ENCODE measurements at places on chromosomes 2 and 18.

GRCh38 chr2:30865243-30865642 lies 58.0 kb upstream of the CAPN13 start:
- no peak for ATAC-seq

DNA sequence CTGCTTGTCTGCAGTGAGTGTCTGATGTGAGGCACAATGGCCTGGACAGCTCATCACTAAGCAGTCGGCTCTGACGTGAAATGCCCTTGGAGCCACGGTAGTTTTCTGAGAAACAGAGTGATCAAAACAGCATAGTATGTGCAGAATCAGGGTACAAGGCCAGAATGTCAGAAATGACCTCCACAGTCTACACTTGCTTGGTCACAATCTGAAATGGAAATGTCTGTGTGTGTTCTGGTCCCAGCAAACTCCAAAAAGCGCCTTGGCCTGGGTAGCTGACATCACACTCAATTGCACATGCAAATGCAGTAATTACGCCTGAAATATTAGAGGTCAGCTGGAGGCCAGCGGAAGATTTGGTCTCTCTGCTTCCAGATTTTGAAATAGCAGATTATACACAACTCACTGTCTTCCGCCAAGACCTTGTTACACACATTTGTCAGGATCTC lies 95.4 kb downstream of the CTAGE1 start:
- no peak for ATAC-seq

GRCh38 chr2:75018162-75018561 lies 59.7 kb downstream of the POLE4 start:
- no peak for ATAC-seq

DNA sequence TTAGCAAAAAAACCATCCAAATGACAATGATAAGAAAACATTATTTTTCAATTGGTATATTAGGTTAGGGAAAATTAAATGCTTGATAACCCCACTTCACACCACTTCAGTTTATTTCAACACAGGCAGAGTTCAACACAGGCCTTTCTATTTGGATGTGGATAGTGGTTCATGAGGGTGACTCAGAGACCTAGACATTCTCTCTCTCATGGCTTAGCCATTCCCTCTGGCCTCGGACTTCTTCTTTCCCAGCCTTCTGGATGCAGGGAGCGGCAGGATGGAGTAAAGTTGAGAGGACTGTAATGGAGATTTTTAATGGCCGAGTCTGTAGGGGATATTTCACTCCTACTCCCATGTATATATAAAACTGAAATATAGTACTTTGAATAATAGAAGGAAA lies 109.7 kb downstream of the CTNNA2 start:
- no peak for ATAC-seq

DNA sequence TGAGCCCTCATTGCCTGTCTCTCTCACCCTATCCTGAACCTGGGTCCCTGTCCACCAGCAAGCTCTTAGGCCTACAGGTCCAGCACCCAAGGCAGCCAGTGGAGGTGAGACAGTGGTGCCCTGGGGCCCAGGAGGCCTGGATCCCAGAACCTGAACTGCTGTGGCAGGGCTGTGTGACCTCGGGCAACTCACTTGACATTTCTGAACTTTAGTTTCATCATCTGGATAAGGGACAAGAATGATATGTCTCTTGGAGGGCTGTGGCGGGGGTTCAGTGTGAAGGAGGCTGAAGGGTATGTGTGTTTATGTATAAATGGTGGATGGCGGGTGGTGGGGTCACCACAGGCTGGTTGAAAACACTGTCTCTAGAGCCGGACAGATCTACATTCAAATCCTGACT lies 10.9 kb downstream of the CIB4 start:
- ATAC-seq = no peak

GRCh38 chr2:235055891-235056516 lies 104.2 kb downstream of the SH3BP4 start:
- peak; percentile 40 for ATAC-seq

- ATAC-seq = no peak
Observed at GRCh38 chr18:29157057-29157780, 980.3 kb upstream of the CDH2 start.

- peak; percentile 86 for ATAC-seq
Observed at GRCh38 chr2:219177552-219178376, at the start of gene RETREG2. TSS of gene RETREG2 (plus strand) at chr2:219178275. CDS start at chr2:219178353, 78 bp downstream.

DNA sequence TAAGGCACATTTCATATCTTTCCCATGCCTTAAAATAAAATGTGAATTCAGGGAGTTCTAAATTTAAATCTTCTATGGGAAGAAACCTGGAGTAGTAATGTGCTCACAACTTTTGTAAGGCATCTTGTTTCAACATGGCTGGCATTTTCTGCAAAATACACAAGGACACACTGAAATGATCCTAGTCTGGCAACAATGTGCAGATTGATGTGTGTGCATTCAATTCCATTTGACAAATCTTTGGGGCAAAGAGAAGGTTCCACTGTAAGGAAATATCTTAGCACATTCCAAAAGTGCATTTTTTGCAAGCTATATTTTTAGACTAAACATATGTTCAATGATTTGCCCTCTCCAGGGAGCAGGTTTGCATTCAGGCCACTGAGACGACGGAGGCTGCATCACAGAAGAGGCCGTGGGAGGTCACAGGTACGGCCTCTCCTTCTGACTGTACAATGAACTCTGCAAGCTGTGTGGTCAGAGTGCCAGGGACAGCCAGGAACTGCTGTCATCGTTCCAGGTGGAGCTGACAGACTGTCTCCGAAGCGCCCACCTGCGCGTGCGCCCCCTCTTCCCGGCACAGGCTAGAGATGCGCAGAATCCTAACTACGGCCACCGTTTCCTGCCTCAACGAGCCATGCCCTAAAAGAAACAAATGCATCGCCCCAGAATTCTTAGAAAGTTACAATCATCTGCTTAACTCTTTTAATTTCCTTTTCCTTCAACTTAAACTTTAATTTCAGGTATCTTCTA lies 149.2 kb upstream of the POU3F3 start:
- no peak for ATAC-seq

DNA sequence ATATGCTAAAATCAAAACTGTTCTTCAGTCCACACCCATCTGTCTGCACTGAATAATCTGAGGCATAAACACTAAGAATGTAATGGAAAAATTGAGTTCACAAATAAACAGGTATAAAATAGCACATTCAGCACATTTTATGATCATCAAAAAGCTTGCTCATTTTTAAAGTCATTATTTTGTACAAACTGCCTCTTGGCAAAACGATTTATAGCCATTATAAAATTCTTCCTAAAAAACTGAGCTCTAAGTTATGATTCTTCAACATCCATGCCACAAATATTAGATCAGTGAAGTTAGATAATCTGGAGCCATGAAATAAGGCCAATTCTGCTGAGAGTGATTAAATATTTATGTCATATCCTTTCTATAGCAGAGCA lies 233.5 kb downstream of the DYM start:
- ATAC-seq = no peak

DNA sequence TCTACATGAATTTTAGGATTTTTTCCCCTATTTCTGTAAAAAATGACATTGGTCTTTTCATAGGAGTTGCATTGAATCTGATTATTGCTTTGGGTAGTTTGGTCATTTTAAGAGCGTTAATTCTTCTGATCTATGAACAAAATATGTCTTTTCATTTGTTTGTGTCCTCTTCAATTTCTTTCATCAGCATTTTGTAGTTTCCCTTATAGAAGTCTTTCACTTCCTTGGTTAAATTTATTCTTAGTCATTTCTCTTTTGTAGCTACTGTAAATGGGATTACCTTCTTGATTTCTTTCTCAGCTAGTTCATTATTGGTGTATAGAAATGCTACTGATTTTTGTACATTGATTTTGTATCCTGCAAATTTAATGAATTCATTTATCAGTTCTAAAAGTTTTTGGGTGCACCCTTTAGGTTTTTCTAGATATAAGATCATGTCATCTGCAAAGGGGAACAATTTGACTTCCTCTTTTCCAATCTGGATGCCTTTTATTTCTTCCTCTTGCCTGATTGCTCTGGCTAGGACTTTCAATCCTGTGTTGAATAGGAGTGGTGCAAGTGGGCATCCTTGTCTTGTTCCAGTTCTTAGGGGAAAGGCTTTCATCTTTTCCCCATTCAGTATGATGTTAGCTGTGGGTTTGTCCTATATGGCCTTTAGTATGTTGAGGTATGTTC lies 36.6 kb upstream of the AAK1 start:
- ATAC-seq = no peak

GRCh38 chr2:73133566-73134197 lies 20.9 kb upstream of the RAB11FIP5 start:
- no peak for ATAC-seq

- ATAC-seq = no peak
Observed at GRCh38 chr18:57869221-57869620, 66.1 kb upstream of the ATP8B1 start.

All from esophagus mucosa (tissue), 1 donor.